ENCODE measurements at places on chromosomes 2 and 18.

DNA sequence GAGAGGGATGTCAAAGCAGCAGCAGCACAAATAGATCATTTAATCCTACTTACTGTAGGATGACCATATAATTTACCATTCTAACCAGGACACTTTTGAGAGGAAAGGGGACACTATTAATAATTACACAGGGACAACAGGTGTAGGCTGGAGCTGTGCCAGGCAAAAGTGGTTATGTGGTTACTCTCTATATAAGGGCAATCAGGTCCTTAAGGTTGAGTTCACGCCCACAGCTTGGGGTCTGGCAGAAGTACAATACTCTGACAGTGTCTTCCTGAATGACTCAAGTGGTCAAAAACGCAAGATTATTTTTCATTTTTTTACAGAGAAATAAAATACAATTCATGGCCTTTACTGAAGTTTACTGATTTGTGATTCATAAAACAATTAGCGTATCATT is 2.8 kb downstream of the PREPL start:
- DNase-seq, result peak; percentile 41

- DNase-seq, result no peak
These were observed 5.8 kb upstream of the UPP2 start for GRCh38 chr2:158095912-158096311.

DNA sequence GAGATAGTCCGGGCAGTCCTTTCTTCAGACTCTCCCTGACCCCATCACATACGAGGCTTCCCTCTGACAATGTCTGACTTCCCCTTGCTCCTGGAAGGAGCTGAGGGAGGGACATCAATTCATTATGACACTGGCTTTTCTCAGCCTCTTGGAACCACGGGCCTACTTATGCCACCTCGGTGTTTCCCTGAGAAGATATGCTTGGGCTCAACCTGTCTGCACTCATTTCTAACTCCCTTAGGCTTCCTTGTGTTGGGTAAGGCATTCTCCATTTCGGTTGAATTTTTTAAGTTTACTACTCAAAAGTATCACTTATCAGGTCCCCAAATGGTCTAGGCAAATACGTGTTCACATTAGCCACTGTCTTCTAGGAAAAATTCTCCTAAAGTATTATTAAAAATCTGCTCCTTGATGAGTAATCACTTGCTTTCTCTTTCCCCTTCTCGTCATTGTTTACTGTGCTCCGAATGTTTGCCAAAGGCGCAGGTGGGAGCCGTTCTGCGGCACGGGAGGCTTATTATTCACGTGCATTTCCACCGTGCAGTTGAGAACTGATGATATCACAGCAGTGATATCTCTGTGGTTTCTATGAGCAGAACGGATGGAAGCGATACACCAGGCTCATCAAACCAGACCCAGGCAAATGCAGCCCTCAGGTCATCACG is 33.1 kb downstream of the ARL4C start:
- no peak for DNase-seq

- no peak for DNase-seq
These were observed 135.9 kb downstream of the ACKR3 start for GRCh38 chr2:236705295-236706105.

- DNase-seq, result no peak
These were observed 28.9 kb downstream of the ABCB11 start for GRCh38 chr2:169002161-169002738.

GRCh38 chr2:101551336-101551888 is 76.5 kb upstream of the RFX8 start:
- DNase-seq, result no peak

DNA sequence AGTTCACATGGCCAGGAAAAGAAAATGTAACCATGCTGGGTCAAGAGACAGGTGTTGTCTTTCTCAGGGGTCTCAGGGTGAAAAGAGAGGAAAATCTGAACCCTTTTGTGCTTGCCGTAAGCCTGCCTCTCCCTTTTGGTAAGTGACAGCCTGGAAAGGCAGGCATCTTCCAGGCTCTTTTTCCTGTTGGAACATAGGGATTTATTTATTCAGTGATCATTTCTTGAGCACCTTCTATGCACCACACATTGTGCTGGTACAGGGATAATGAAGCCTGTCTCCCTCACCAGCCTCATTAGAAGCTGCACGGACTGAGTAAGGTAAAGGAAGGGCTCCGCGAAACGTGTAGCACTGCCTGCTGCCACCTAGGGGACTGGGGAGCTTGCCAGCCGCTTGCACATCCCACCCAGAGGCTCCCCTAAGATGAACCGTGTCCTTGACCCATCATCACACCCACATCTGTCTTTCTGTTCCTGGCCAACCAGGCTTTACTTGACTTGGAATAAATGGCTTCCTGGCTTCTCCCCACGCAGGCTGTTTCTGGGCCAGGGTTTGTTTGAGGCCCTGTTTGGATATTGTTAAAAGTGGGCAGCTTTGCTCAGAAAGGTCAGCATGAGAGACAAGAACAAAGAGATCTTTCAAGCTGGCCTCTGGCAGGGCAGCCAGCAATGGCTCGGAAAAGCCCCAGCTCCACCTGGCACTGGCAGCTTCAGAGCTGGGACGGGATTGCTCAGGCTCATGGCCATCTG is 73.3 kb upstream of the MCFD2 start:
- DNase-seq, result no peak

DNA sequence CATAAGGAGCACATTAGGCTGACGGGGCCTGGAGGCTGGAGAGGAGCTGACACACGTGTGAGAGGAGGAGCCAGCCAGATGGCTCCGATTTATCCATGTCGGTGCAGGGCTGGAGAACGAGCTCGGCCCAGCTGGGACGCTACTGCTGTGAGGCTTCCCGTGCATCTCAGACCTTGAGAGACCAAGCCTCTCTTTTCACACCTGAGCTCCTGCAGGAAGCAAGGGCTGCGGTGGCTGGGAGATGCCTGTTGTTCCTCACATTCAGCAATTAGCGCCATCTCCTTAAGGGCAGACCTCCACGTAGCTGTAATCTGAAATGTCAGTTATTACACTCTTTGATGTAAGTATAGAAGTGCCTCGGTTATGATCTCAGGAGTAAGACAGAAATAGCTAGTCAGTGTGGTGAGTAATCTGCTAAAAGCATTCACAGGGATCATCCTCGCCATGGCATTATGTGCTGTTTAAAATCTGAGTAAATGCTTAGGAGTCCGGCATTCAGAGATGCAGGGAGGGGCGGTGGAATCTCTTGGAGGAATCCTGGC is 107.9 kb downstream of the PRKCE start:
- DNase-seq, result no peak

DNA sequence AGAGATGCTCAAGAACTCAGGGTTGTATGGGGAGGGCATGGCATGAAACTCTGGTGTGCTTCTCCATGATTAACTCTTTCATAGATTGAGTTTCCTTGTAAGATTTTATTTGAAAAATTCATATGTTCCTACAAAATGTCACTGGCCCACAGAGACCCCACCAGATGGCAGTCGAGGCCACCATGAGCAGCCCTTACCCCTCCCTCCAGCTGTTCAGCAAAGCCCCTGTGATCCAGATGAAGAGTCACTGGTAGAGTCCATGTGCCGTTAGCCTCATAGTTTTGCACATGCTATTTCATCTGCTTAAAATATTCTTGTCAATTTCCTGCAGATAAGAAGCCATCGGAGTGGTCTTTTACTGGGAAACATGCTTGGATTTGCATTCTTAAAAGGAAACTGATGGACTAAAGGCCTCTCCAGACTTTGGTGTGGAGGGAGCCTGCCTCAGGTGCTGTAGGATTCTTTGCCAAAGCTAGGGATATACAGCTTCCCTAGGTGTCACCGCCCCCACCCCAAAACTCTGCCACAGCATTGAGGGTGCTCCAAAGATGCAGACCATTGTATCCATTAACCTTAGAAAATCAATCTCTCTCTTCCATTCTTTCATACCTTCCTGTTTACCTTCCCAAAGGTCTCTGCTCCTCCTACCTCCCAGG is 18.8 kb downstream of the ZNF385B start:
- no peak for DNase-seq

- peak; percentile 7 for DNase-seq
These were observed 308.7 kb downstream of the CNTNAP5 start for GRCh38 chr2:124333784-124334183.

- no peak for DNase-seq
These were observed 93.5 kb downstream of the NFATC1 start for GRCh38 chr18:79489051-79489898.

DNA sequence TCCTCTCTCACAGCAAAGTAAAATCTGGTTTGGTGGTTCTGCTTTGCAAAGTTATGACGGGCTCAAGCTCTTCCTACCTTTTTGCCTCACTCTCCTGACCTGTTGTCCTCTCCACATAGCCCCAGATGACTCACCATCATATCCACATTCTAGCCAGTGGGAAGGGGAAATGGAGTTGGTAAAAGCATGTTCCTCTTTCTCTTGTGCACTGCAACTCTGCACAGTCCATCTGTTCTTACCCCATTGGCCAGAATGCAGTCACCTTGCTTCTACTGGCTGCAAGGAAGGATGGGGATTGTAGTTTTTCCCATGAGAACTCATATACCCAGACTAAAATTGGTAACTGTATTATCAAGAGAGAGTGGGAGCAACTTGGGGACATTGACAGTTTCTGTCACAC is 50.4 kb upstream of the SMIM21 start:
- no peak for DNase-seq

GRCh38 chr2:219087848-219088247 is 27.1 kb upstream of the IHH start:
- no peak for DNase-seq

DNA sequence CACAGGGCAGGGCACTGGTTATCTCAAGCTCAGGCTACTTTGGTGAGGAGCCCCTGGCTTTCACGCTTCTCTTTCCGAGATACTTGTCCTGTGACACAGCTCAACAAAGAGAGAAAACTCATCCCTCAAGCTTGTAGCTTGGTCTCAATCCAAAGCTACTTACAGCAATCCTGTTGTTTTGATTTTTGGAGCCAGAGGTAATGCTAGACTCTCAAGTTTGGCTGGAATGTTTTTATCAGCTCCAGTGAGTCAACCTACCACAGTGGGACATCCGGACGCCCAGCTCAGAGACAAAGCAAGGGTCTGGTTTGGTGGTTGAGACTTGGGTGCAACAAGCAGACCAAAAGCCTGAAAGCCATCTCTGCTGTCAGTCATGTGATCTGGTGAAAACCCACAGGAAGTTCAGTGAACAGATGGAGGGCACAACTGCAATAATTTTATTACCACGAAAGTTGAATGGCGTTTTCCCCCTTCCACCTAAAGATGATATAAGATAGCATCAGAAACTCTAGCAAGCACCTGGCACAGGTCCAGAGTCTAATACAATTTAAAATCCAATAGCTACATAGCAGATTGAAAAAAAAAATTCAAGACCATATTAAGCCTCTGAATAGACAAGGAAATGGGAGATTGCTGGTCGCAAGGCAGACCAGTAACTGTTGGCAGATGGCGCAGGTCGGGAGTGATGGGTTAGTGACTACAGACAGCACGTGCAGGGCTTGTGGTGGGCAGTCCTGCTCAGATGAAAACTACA is 102.3 kb upstream of the SMAD7 start:
- DNase-seq, result peak; percentile 9

- DNase-seq, result no peak
These were observed 32.1 kb downstream of the E2F6 start for GRCh38 chr2:11433822-11434221.

DNA sequence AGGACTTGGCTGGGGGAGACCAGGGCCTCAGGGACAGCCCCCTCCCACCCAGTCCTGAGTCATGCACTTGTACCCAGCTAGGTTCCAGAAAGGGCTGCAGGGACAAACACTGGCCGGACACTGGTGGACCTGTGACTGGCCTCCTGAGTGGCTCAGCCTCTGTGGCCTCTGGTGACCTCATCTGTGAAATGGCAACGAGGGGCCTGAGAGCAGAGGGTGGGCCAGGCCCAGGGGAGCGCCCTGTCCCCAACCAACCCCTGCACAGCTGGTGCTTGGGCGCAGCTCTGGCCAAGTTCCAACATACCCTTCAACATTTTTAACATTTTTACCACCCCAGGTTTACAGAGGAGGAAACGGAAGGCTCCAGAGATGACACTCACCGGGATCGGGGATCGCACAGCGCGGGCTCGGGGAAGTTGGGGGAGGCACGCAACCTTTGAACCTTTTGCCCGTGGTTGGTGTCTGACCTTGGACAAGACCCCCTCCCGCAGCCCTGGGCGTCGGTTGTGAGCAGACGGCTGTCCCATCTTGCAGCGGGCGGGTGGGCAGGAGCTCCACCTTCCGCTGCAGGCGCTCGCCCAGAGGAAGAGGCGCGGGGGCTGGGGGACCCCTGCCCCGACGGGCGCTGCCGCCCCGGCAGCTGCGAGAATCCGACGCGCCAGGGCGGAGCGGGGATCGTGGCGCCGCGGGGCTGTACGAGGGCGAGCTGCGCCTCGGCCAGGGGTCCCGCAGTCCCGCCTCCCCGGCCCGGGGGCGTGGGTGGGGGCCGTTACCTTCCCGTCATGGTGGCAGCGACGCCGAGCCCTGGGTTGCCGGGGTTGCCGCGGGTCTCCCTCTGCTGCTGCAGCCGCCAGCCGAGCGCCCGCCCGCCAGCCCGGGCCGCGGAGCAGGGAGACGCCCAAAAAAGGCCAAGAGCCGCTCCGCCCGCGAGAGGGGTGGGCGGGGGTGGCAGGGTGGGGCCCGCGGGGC is 805 bp downstream of the LIMS2 start:
- DNase-seq, result no peak

- DNase-seq, result no peak
These were observed 453.2 kb downstream of the LPIN1 start for GRCh38 chr2:12199491-12200211.

DNA sequence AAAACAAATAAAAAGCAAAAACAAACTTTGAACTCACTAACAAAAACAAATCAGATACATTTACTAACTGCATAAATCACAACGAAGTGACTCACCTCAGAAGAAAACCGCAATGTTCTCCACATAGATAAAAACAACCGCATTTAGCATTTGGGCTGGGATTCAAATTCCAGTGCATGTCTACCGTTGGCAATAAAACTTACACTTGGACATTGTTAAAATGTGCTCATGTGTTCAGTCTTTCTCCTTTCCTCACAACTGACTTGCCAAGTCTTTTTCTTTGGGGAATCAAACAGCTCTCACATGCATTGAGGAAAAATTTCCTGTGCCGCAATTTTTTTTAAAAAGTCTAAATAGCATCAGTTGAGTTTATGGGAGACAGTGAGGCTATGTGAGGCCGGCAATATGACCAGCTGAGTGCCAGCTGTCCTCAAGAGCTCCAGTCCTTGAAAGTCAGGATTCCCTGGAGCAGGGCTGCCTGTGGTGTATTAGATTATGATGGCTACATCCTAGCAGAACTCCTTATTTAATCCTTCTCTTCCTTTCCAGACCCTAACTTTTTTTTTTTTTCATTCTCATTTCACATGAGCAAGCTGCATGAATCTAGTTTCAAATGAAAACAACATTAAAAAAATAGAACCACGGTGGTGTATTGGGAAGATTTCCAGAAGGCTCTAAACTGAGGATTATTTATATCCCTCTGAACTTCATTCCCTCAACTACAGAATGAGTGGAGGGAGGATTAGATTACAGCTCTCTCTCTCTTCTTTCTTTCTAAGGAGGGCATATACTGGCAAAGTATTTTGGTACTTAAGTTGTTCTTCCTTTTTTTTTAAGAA is 70.2 kb upstream of the MEIS1 start:
- peak; percentile 73 for DNase-seq
